ENCODE measurements at places on chromosomes 4 and X.

DNA sequence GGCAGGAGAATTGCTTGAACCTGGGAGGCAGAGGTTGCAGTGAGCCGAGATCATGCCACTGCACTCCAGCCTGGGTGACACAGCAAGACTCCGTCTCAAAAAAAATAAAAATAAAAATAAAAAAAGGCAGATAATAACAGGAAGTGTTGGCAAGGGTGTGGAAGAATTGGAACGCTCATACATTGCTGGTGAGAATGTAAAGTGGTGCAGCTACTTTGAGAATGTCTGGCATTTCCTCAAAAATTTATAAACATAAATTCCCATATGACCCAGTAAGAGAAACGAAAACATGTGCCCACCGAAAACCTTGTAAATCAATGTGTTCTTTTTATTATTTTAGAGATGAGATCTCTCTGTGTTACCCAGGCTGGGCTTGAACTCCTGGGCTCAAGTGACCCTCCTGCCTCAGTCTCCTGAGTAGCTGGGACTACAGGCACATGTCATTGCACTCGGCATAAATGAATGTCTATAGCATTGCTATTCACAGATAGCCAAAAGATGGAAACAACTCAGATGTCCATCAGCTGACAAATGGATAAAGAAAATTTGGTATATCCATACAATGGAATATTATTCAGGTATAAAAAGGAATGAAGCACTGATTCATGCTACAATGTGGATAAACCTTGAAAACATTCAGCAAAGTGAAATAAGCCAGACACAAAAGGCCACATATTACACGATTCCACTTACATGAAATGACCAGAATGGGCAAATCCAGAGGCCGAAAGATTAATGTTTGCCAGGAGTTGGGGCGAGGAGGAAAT, 63.7 kb upstream of the PLAC1 start:
- no peak for DNase-seq

DNA sequence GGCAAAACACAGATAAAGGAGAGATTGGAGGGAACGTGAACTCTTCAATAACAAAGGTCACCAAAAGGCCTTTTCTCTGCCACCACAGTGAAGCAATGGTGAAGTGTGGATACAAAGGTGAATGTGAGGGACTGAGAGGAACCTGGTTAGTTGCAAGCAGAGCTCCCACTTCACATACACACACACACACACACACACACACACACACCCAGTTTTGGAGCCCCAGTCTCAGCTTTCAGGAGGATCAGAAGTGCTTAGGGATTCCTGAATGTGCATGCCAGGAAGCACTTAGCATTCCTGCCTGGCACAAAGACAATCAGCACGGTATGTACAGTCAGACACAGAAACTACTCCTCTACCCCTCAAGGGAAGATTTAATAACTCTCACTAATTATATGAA, 71.5 kb downstream of the ARHGEF9 start:
- no peak for DNase-seq

DNA sequence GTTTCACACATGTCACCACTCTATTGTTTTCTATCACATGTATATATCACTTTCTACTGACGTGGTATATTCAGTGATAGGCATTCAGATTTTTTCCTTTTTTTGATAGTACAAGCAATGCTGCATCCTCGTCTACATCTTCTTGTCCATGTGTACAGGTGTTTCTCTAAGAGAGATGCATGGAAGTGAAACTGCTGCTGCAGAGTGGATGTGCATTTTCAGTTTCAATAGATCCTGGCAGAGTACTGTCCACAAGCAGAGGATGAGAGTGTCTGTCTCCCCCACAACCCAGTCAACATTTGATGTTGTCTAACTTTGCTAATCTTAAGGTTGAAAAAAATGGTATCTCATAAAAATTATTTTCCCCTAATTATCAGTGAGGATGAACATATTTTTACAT, 194.0 kb upstream of the CASK start:
- no peak for DNase-seq

DNA sequence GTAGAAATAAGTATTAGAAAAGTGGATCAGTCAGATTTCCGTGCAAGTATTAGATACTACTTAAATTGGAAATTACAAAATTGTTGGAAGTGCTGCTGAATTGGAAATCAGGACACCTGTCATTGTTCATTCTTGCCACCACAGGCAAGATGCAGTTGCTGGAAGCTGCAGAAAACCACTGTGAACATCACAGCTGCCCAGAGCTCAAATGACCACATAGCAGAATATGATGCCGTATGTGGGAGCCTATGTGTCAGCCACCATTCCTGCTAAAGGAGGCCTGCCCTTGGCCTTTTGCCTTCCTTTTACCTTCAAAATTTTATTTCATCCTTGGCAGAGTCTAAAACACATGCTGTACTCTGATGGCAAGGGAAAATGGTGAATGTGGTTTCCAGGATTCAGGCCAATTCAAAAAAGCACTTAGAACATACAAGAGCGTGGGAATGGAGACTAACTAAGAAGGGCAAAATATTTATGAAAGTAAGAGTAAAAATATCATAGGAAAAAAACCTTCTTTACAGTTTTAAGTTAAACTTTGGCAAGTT, 1005.5 kb upstream of the GRID2 start:
- no peak for DNase-seq

DNA sequence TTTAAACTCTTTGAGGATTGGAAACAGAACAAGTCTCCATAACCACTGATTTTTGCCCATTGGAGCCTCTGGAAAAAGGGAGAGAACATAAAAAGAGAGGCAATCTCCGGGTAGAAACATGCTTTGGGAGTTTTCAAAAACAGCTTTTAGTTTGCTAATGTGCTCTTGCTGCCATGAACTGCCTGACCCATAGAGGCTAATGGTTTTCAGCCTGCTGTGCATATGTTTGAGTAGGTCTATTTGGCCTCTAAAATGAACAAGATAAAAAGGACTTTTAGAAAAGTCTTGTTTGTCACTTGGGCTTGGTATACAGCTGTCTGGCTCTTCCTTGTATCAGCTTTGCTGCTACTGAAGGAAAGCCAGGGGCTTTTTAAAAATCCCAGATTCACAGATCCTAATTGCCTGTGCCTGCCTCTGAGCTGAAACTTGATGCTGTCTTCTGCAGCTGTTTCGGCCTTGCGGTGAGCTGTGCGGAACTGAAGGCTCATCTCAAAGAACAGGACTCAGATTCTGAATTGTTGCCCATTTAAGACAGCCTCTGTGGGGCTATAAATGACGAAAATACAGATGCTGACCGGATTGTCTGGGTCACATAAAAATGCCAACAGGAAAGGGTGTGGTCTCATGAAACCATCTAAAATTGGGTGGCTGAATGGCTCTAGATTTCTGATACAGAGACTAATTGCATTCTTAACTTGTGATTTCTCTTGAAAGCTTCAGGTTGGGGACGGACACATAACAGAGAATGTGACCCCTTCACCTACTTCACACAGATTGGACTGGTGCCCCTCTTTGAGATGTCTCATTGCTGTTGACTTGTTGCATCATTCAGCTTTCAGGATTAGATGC, 18.4 kb upstream of the ZNF41 start:
- DNase-seq, result no peak

GRCh38 chrX:140503238-140503601, 1.6 kb downstream of the SOX3 start:
- DNase-seq, result no peak

GRCh38 chrX:102654696-102655095, 3.4 kb downstream of the GPRASP1 start:
- no peak for DNase-seq

DNA sequence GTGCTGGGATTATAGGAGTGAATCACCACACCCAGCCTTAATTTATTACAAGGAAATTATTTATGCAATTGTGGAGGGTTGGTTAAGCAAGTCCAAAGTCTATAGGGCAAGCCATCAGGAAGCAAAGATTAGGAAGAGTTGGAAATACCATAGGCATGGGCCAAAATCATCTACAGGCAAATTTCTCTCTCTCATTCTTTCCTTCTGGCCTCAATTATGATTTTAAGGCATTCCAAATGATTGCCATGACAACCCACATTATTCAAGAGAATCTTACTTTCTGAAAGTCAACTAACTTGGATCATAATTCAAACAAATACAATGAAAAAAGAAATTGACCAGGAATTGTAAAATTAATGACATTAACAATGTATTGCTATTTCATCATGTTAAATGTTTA, 400.8 kb downstream of the GPM6A start:
- DNase-seq, result no peak

DNA sequence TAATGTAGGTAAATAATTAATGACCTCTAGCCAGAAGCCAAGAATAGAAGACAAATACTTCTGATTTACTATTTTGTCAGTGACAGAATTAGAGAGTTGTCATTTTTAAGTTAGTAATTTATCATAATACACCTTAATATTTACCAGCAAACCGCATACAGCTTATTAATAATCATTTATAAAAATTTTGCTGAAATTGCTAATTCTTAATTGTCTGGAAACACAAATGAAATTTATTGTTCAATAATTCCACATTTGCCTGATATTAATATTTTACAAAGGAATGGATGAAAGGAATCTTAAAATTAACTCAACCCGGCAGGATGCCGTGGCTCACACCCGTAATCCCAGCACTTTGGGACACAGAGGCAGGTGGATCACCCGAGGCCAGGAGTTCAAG, 44.7 kb downstream of the PROM1 start:
- no peak for DNase-seq

- no peak for DNase-seq
Measured at GRCh38 chr4:40322811-40323210, 12.3 kb upstream of the CHRNA9 start.

DNA sequence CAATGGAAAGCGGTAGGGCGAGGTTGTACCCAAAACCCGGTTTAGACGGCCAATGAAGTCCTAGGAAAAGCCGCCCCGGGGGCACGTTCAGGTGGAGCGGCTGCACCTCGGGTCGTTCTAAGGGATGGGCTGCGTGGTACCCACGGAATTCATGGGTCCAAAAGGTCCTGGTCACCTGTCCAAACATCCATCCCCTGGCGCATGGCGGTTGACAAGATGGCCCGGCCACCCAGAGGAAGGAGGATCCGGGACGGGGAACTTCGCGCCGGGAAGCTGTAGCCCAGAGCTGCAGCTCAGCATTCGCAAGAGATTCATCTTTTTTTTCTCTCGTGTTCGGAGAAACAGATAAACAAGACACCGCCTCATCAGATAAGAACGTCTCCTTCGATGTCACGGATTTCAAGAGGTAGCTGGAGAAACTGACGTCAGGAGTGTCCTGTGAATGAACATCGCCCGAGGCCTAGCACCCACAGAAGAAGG, 10.9 kb downstream of the PITX2 start:
- DNase-seq, result no peak

DNA sequence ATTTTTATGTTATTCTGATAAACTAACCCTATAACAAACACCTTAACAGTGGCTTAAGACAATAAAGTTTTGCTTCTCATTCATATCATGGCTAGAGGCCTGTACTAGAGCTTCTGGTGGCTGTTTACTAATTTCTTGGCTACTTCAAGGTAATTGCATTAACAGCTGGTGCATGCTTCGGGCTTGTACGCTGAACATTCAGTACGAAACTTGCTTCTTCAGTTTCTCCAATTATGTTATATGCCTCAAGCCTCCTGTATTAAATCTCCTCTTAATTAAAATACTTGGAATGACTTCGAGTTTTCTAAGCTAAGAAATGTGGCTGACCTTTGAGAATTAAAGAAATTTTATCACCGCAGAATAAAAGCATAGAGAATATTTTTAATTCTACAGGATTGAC, 138.9 kb upstream of the TRAM1L1 start:
- no peak for DNase-seq

DNA sequence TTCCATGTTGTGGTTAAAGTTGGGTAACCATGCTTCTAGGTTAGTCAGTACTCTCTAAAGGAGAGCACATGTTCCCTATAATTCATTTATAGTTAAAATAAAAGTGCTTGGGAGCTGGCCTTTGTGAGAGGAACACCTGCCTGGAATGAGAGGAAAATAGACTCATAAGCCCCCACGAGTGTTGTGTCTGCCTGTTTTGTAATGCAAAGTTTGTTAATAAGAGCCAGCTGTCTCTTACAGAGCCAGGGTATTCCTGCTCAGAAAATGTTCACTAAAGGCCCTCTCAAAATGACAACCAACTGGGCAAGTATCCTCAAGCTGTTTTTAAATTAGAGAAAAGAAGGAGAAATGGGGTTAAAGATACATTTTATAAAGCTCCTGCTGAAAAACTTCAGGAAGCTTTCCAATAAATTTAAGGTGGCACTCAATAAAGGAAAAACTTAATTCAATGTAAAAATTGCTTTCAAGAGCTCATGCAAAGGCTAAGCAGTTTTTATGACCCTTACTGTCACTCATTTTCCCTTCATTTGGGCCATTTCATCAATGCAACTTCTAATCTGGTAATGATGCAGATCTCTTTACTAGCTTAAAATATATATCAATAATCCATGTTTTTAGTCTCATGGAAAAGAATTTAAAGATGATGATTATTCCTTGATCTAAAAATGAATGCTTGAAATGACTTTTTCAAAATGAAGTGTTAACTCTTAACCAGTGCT, 793.6 kb downstream of the STPG2 start:
- DNase-seq, result no peak

DNA sequence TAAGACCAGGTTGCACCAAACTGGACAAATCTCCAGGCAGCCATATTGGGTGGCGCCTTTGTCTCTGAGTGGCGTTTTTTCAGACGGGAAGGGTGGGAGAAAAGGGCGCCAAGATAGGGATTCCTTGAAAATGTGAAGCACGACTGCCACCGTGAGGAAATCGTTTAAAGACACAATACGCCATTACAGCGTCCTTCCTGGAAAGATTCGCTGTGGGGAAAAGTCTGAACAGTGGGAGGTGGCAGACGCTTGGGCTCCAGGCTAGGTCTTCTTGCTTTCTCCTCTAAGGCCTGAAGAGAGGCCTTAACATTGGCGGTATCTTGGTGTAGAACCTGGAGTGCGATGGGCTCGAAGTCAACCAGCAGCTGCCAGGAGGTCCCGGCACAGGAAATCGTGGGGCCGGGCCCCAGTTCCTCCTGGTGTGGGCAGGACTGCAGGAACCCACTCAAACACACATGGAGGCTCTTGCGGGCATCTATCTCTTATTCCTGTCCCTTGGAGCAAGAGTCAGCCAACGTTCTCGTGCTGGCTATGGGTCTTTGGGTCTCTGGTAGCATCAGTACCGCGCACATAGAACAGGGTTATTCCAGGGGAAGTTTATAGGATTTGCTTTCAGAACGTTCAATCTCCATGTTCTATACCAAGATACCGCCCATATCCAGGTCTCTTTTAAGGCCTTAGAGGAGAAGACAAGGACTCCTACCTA, 208.8 kb downstream of the OR13H1 start:
- DNase-seq, result peak; percentile 63

GRCh38 chr4:119049342-119049741, 86.3 kb upstream of the MYOZ2 start:
- DNase-seq, result no peak

- no peak for DNase-seq
Measured at GRCh38 chr4:139184129-139184528, 7.1 kb upstream of the ELF2 start.
